ENCODE measurements at places on chromosomes 7 and 10.

DNA sequence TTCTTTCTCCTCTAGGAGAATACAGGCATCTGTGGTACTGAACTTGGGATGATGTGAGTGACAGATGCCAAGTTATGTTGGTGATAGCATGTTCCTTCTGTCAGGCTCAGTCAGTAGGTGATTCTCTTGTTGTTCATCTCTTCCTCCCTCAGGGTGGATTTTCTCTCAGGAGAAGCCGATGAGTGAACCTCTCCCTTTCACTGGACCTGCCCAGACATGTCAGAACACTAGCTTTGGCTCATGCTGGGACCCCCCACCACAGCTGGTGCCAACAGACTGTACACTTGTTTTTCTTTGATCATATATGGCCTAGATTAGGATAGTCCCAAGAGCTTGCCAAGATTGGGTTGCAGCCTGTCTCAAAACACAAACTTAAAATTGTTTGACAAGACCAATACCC is 129.4 kb downstream of the BMPER start:
- no peak for DNase-seq

DNA sequence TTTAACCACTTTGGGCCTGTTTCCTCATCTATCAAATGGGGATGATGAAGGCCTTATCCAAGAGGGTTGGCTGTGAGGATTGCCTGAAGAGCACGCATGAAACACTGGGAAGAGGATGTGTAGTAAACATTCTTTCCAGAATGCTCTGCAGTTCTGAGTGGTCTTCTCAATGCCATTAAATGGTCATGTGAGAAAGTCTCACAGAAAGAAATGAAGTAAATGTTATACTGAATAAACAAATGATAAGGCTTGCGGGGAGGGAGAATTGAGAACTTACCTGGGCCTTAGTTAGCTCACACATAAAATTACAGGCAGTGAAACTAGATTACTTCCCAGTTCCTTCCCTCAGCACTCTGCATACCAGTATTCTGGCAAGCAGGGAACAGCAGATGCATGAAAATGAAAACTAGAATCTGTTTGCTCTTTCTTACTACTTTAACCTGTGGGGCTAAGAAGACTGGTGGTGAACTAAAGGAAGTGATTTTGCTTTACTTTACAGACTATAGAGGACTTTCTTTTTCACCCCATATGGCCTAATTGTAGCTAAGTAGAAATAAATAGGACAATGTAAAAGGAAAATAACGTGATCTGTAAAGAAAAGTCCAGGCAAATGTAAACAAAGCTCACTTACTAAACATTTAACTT is 135.3 kb upstream of the CCDC6 start:
- DNase-seq, result no peak

DNA sequence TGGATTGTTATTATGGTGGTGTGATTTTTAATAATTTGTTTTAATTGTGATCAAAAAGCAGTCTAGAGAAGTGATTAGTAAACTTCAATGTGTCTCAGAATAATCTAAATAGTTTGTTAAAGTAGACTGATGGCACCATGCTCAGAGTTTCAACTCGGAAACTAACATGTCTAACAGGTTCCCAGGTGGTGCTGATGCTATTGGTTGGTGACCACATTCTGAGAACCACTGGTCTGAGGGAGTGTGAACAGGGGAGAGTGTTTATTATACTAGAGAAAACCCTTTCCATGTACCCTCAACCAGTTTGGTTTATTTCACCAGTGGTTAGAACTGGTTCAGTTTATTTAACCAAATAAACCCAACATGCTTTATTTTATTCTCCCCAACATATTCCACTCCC is 42.0 kb upstream of the LSM8 start:
- DNase-seq, result no peak

GRCh38 chr7:105830405-105831301 is 45.7 kb downstream of the ATXN7L1 start:
- no peak for DNase-seq

- DNase-seq, result no peak
Measured at GRCh38 chr10:71321386-71321785, 2.3 kb downstream of the SLC29A3 start.

DNA sequence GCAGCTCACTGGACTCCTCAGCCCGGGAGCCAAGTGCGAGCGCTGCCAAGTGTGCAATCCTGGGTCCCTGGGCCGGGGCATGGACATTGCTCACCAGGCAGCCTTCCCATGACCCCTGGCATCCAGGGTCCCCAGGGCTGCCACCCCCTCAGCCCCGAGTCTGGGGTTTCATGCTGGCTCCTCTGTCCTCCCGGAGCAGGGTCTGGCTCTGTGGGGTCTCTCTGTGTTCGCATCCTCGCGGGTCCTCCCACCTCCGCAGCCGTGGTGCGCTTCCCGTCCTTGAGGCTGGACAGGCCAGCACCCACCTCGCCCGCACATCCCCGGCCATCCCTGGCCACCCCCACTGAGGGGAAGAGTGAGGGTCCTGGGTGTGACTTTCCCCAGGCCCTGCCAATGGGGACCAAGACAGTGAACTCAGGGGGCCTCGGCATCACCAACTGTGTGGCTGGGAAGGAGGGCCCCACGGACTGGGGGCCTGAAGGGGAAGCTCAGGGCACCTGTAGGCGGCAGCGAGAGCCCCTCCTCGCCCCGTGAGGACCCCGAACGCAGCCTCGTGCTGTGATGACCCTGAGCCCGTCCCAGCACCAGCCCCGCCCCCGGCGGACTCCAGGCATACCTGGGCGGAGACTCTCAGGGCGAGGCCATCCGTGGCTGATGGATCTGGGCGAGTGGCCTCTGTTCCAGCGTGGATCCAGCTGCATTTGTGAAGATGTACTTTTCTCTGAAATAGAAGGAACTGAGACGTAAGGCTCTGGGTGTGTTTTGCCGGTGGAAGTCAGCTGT is 50.3 kb upstream of the CFAP46 start:
- no peak for DNase-seq

DNA sequence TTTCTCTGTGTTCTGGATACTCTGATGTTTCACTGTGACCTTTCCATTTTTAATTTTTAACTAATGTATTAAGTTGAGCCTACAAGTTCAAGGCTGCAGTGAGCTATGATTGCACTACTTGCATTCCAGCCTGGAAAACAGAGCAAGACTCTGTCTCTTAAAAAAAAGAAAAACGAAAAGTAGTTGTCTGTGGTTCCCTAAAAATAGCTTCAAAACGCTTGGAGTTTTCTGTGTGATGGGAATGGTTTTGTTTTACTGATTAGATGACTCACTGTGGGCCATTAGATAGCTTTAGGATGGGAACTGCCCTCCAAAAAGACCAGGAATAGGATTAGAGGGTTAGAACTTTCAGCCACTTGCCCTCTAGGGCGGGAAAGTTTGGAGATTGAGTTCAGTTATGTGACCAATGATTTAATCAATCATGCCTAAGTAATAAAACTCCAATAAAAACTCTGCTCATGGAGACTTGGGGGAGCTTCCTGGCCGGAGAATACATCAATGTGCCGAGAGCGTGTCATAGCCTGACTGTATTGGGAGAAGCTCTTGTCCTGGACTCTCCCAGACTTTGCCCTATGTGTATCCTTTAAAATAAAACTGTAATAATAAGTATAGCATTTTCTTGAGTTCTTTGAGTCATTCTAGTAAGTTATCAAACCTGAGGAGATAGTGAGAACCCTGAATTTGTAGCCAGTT is 147.1 kb downstream of the LYZL1 start:
- no peak for DNase-seq
